ENCODE measurements at places on chromosomes 5 and 9.

- DNase-seq = no peak
Observed at GRCh38 chr5:37838152-37838932, 1.5 kb downstream of the GDNF start.

DNA sequence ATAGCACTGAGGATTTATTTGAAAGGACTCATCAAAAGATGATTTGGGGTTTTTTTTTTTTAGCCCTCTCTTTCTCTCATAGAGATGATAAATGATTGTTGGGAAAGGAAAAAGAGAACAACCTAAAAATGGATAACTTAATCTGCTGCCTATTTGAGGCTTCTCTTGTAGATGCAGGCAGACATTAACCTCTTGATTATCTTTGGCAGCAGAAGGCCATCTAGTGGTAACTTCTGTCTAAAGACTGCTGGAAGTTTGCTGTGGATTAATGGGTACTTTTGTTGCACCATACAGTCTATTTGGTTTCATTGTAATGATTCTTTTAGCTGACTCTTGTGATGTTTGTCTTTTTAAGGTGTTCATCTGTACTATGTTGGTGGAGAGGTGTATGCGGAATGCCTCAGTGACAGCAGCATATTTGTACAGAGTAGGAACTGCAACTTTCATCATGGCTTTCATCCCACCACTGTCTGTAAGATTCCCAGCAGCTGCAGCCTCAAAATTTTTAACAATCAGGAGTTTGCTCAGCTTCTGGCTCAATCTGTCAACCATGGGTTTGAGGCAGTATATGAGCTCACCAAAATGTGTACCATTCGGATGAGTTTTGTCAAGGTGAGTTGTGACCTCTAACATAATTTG, 18.8 kb downstream of the SMIM32 start:
- no peak for DNase-seq

- no peak for DNase-seq
Observed at GRCh38 chr5:113119246-113119924, 142.8 kb downstream of the DCP2 start.

DNA sequence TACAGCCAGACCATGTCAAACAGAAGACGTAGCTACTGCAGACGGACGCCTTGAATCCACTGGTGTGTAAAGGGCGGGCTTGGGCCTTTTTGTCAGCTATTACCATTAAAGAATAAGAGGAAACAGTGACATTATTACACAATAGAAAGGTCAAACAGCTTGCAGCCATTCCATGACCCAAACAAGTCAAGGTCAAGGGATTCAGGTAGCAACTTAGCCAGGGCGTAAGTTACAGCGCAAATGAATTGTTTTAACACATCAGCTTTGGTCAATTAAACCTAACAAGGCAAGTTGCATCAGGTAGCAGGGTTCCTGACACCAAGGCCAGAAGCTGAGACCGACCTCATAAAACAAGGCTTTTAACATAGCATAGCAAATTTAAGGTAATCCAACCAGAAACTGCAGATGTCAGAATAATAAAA, 15.3 kb downstream of the NFIB start:
- no peak for DNase-seq

DNA sequence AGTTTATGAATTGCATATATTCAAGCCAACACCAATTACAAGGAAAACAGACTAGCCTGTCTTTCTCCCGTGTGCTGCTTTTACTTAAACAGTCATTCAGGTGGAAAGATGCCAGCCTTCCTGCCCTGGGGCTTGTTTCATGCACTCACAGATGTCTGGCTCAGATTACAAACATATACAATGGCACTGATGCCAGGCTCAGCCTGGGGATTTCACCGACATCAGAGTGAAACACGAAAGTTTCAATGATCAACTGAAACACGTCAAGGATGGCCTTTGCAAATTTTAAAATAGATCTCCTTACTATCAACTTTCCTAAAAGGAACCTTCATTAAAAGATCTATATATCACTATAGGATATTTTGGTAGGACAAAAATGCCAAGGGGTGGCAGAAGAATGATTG, 1576.5 kb downstream of the EFNA5 start:
- no peak for DNase-seq

DNA sequence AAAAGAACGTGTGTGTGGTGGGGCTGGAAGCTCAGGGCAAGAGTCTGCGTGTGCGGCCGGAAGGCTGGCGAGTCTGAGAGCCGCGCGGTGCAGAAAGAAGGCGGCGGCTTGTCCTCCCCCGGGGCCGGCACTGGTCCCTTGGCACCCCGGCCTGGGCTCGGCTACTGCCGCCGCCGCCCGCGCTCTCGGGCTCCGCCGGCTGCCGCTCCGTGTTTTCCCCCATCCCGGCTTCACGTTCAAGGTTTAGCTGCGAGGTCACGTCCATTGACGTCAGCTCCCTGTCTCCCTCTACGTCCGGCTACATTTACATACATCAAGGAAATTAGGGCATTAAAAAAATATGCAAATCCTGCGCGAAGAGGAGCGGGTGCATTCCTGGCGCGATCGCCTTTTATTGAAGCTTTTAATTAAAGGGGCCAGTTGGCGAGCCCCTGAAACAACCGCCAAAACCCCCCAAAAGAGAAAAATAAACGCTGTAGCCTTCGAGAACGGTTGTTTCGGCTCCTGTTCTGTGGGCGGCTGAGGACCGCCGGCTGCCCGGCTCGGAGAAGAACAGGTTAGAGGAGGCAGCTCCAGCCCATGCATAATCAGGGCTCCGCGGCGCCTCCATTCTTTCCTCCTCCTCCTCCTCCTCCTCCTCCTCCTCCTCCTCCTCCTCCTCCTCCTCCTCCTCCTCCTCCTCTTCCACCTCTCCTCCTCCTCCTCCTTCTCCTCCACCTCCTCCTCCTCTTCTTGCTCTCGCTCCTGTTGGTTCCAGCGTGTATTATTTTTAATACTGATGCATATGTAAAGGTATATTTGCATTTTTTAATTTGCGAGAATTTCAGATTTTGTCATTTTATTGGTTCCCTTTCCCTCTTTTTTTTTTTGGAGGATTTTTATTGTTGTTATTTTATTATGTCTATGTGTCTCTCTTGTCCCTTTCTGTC, 207.0 kb downstream of the MEF2C start:
- no peak for DNase-seq

DNA sequence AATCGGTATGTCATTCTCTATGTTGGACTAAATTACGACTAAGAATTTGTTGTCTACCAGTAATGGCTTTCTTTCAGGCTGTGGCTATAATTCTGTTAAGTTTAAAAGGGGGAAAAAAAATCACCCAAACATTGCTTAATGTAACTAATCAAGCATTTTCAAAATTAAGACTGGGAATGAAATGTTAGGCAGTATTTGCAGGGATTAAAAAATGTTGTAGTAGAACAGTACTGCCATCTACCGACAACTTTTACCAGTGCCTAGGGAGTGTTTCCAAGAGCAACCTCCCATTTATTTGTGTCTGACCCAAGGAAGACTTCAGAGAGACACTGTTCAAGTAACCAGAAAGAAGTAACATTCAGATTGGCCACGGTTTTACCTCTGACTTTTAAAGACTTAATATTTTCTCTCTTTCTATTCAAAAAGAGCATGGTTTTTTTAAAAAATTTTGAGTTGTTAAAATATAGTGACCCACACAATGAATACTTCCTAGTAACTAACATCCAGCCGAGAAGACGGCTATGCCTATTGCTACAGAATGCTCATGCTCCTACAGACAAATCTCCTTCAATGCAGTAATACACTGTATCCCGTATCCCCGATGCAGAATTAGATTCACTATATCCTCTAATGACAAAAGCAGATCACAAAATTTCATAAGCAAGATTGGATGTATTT, 92.4 kb downstream of the ARL15 start:
- DNase-seq = no peak

DNA sequence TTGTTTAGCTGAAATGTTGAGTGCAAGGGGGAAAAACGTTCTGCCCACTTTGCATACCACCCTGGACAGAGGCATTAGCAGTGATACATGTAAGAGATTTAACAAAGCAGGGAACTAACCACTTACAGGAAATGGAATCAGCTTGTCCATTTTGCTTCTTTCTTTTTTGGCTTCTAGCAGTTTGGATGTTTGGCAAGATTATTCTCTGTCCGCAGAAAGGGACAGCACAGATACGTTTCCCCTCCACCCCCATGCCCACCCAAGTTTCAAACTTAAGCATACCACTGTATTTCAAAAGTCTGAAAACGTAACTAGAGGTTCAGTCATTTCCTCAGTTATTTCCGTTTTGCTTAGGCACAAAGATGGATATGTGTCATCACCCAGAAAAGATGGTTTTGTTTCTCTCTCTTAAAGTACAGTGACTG, 118.4 kb downstream of the GDNF start:
- DNase-seq = no peak

- DNase-seq = no peak
Observed at GRCh38 chr9:84254972-84255371, 85.6 kb downstream of the SLC28A3 start.

- DNase-seq = no peak
Observed at GRCh38 chr5:138351056-138351455, 1.4 kb upstream of the KDM3B start.

- DNase-seq = no peak
Observed at GRCh38 chr5:134851307-134851923, 5.6 kb downstream of the C5orf24 start.

GRCh38 chr5:132234684-132235062, 7.0 kb upstream of the P4HA2 start:
- DNase-seq = no peak

DNA sequence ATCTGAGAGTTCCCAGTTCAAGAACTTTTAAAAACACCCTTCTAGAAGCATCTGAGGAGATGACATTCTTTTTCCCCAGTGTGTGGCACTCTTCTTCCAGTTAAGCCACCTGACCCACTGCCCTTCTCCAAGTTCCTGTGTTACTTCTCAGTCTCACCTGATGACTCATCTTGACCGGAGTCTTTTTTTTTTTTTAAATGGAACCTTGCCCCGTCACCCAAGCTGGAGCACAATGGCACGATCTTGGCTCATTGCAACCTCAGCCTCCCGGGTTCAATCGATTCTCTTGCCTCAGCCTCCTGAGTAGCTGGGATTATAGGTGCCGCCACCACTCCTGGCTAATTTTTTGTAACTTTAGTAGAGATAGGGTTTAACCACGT, 224.1 kb upstream of the DAB2 start:
- DNase-seq = no peak

DNA sequence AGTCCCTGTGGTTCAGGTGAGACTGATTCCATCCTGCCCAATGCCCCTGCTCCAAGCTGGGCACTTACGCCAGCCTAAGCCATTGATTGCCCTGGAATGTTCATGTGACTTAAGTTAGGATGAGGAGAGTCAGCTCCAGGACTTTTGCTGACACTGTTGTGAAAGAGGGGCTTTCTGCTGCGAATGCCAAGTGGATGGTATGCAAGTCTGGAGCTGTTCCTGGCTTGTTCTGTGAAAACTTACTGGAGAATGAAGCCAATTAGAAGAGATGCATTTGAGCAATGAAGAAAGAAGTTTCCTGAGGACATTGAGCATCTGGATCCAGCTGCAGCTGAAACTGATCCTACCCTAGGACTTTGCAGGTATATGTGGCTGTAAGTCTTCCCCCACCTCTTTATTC, 61.2 kb upstream of the ZFR start:
- no peak for DNase-seq

DNA sequence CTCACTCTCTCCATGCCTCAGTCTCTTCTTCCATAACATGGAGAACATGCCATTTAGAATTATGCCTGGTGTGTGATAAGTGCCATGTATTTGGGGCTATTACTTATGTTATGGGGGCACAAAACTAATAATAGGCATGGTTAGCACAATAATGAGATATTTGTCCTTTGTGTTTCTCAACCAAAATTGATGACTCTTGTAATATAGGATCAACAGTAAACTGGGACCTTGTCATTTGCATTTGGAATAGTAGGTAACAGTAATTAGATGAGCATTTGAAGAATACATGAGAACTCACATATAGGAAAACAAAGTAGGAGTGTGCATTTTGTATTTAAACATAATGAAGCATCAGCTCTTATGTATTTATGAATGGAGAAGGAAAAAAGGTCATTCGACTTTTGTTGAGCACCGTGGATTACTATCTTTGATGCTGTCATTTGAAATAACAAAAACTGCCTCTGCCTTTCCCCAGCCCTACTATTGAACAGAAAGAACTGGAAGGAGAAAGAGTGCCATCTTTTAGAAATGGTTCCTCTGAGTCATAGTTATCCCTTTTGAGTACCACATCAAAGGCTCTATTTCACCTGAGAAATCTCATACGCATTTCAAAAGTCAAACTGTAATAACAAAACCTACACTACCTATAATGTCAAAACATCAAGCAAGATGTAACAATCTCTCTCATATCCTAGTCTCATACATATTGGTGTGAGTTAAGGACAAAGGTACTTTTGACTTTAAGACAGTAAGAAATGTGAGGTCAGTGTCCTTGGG, 655.2 kb downstream of the PDE4D start:
- no peak for DNase-seq

DNA sequence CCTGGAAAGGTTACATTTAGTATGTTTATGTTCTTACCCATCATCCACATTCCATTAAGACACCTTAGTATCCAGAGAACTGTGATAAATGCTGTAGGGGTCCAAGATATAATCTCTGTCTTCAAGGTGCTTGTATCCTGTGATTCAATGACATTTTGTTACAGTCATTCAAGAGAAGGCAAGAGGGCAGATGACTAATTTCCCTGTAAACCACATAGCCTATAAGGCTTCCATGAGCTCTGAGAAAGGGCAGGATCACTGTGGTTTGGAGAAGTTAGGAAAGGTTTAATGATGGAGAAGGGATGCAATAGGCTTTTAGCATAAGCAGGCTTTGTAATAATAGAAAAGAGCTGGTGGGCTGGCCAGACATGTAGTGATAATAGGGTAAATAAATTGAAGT, 40.0 kb downstream of the PAPPA start:
- no peak for DNase-seq

- DNase-seq = no peak
Observed at GRCh38 chr9:134298000-134298399, 28.3 kb upstream of the RXRA start.

DNA sequence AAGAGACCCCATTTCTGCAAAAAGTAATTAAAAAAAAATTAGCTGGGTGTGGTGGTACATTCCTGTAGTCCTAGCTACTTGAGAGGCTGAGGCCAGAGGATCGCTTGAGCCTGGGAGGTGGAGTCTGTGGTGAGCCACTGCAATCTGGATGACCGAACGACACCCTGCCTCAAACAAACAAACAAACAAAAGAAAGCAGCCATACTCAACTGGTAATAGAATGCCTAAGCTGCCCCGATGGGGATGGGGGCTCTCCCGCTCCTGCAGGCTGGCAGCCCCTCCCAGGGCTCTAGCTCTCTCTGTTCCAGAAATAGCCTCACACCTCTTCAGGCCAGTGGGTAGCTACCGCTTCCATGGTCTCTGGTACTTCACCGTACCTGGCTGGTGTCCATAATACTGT, 241.8 kb downstream of the FANCC start:
- DNase-seq = no peak

GRCh38 chr5:143887903-143888665, 76.1 kb downstream of the HMHB1 start:
- no peak for DNase-seq

All from activated T-cell treated with anti-CD3 and anti-CD28 coated beads, Interleukin-2, amount 50 U/mL, for 4 hours (primary cell).